ENCODE measurements at places on chromosomes 6 and 20.
A peak's percentile ranks its signal among the peaks of the same experiment; 100 is the strongest.

GRCh38 chr6:170186941-170187668 is 103.8 kb downstream of the DLL1 start:
- no peak for DNase-seq

DNA sequence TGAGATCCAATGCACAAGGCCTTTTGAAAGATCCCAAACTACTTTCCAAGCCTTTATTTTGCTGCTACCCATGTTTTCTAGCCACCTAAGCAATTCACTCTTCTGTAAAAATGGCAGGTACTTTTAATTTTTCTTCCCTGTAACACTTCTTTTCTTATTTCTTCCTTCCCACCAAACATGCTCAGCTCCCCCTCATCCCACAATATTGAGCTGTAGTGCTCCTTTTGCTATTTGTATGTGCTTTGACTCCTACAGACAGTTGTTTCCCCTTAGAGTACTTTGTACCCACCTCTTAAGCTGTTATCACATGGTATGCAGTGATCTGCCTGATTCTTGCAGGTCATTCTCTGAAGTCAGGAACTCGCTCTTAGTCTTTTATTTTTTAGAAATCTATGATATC is 49.3 kb downstream of the QKI start:
- no peak for DNase-seq

DNA sequence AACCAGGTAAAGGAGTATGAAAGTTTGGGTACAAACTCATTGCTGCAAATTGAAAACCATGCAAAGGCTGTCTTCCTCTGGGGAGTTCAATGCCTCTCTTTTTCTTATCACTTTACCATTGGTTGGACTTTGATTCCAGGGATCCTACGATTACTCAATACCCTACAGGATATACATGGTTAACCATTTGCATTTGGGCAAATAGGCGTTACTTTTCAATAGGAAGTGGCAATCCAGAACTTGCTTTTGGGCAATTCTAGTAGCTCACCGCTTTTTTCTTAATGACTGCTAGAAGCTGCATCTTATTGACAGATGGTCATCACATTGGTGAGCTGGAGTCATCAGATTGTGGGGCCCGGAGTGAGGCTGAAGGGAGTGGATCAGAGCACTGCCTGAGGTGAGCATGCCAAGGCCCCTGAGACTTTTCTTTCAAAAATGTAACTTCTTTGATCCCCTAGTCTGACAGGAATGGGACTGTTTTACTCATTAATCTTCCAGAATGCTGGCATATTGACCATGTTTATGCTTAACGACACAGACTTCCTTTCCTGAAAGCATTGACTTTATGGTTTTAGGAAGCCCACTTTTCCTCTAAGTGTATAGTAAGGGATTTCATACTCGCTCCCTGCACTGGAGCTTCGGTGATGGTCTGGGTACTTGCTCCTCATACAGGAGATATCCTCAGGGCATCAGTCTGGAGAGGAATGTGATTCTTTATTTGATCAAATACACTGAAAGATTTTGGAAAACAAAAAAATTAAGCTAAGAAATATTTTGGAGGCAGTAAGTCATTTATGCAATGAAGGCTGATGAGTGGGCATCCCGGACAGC is at the start of gene CCR6:
Gene CCR6 (plus strand): TSS at position 270 of the 831 bp plus-strand sequence. CDS start 13,039 bp downstream, outside the sequence.
- DNase-seq, result no peak

DNA sequence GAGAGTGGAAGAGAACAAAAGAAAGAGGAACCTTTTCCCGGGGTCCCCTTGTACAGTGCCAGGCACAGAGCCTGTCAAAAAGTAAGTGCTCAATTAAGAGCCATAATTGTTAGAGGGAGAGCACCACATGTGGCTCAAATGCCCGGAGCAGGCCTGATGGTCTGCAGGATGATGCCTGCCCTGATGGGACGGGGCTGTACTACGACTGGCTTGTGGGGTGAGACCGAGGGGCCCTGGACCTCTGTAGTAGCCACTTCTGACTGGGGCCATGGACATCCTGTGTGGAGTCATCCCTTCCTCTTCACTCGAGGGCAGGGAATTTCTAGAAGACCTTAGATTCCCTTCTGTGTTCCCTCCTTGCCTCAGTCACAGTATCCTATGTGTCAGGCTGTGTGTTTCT is 47.9 kb downstream of the KCNK5 start:
- no peak for DNase-seq

- DNase-seq, result no peak
These were observed 61.6 kb downstream of the PHACTR2 start for GRCh38 chr6:143739341-143739851.

DNA sequence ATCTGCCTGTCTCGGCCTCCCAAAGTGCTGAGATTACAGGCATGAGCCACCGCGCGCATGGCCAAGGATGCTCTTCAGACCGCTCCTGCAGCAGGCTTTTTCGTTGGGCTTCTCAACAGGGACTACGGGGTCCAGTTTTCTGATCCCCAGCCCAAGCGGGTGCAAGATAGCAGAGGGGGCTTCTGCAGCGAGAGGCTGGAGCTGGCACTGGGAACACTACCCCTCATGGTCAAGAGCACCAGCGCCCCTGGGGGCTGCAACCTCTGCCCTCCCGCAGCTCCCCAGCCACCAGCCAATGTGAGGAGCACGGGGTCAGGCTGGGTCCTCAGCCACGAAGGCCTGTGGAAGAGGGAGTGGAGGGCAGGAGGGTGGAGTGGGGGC is 6.0 kb downstream of the CTSZ start:
- DNase-seq, result no peak

GRCh38 chr20:44646641-44647274 is 4.7 kb downstream of the ADA start:
- DNase-seq, result no peak

- no peak for DNase-seq
These were observed 43.2 kb downstream of the KHDC1L start for GRCh38 chr6:73182021-73182607.

DNA sequence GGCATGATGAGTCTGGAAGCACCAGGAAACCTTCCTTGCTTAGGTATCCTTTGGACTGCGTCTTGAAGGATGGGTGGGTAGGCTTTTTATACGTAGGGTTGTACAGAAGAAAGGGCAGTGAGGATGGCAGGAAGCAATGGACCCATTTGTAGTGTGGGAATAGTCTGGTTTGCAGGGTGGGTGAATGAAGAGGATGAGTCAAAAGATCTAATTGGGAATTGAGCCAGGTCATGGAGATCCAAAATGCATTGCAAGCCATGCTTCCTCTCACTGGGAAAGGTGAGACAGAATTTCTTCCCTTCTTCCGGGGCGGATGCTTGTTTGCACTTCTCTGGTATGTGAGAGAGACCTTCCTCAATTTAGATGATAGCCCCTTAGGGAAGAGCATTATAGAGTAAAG is 10.1 kb upstream of the BTBD3 start:
- DNase-seq, result no peak

DNA sequence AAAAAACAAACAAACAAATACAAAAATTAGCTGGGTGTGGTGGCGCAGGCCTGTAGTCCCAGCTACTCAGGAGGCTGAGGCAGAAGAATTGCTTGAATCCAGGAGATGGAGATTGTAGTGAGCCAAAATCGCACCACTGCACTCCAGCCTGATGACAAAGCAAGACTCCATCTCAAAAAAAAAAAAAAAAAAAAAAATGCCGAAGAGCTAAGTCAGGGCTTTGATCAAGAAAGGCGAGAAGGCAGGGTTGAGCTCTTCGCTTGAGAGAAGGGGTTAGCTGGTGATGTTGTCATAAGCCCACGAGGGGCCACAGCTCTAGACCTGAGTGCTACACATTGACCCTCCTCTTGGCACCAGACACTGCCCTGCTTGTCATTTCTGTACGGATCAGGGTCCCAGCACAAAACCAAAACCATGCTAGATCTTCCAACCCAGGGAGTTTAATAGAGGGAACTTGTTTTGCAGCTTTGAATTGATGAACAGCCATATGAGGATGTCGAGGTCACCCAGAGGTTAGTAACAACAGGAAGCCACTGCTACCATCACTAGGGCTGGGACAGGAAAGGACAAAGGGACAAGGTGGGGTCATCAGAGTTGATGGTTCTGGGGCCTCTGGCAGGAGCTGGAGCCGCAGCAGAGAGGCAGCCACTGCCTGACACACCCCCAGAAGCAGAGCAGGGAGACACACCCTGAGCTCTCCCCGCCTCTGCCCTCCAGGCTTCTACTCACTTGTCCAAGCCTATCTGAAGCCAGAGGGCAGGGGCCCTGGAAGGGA is 122.7 kb downstream of the SNX5 start:
- DNase-seq, result no peak

DNA sequence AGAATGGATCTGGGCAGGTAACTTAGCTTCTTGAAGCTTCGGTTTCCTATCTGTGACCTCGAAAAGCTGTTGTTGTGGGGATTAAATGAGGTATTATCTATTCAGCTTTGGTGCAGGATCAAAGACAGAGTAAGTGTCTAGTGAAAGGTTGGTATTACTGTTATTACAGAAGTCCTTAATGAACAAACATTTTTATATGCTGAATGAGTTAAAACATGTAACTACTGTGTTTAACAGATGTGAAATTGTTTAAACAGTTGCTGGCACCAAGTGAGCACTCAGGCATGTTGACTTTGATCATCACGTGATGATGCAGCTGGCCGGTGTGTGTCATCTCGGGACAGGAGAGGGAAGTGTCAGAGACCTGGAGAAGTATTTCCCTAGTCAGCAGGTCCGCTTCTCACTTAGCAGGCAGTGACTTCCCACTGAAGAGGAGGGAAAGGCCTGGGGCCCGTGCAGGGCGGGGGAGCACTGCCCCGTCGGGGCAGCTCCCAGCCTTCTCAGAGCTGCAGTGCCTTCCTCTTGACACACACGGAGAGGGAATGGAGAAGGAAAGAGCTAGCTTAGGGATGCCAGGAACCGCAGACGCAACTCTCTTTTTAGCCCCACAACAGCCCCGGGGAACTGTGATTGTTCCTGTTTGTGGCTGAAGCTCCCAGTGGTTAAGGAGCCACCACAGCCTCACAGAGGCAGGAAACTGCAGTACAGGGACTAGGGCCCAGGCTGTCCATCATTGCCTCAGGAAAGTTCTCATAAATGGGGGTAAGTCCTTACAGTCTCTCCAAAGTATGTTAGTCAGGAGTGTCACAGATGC is 18.0 kb downstream of the TUBB2A start:
- DNase-seq, result peak; percentile 93

- DNase-seq, result no peak
These were observed 125.8 kb downstream of the NFATC2 start for GRCh38 chr20:51416532-51417249.

DNA sequence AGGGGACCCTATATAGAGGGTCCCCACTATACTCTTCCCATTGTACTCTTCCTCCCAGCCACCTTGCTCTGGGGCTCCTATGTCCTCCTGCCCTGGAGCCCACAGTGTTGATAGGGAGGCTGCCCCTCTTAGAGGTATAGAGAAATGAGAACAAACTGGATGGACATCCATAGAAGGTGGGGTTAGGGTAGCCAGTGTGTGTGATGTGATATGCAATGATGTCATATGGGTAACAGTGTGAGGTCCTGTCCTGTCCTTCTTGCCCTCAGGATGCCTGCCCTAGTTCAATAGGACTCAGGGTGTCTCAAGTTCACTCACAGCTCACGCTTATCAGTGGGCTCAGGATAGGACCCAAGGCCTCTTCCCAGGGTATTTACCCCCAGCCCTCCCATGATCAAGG is 435 bp downstream of the PTCRA start:
- no peak for DNase-seq

DNA sequence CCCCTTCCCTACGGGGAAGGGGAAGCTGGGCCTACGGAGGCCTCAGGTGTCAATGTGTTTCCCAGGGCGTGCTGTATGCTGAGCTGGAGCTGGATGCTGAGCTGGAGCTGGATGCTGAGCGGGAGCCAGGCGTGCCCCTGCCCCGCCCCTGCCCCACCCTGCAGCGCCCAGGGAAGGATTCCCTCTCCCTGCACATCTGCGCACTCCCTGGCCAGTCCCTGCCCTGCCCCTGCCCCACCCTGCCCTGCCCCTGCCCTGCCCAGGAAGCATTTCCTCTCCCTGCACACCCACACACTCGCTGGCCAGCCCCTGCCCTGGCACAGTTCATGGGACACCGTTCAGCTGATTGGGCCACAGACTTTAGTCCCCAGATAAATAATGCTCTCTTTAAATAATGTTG is 196.8 kb downstream of the SMOC2 start:
- no peak for DNase-seq

DNA sequence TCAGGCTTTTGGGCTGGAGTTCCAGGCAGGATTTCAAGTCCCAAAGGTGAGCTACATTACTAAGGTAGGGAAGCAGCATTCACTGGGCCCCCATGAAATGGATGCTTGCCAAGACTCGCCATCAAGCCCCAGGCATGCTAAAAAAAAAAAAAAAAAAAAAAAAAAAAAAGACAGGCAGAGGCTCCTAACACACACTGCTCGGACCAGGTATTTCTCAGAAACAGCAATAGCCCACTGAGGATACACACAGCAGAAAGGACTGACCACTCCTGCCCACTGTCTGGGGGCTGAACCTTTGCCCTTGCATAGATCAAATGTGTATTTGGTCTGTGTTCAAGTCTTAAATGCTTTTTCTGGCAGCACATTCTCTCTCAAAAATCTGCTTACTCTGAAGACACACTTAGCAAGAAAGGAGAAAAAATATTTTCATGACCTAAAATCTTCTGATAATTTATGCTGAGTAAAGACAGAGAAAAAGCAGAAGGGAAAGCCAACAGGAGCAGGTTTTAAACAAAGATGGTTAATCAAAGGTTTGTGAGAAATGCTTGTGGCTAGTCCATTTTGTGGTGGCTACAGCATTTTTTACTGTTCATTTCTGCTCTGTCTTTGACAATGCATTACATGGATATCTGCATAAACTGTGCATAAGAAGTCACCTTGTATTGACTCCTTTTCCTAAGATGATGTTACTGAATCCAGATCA is 37.9 kb upstream of the BEND6 start:
- DNase-seq, result no peak

GRCh38 chr6:138393871-138394783 is 9.9 kb upstream of the HEBP2 start:
- no peak for DNase-seq

DNA sequence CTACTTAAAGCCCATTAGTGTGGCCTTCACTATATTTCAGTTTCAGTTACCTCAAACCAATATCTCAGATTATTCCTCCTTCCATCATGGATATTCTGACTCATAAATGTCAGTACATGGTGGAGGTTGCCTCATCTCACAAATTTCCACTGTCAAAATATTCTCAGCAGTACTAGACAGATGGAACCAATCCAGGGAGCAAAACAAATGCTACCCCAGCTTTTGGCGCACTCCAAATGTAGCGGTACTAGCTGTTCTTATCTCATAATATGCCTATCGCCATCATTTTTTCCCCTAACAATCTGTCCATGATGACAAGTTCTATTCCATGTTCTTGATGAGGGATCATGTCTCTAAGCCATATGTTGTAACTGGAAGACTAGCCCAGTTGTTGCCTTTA is 1026.1 kb downstream of the KIF16B start:
- no peak for DNase-seq

- DNase-seq, result no peak
These were observed 25.1 kb downstream of the RRAGD start for GRCh38 chr6:89386917-89387491.

- DNase-seq, result no peak
These were observed 84.4 kb downstream of the SLX4IP start for GRCh38 chr20:10519361-10520046.

- no peak for DNase-seq
These were observed 42.6 kb upstream of the KHDRBS2 start for GRCh38 chr6:62328607-62329006.

DNA sequence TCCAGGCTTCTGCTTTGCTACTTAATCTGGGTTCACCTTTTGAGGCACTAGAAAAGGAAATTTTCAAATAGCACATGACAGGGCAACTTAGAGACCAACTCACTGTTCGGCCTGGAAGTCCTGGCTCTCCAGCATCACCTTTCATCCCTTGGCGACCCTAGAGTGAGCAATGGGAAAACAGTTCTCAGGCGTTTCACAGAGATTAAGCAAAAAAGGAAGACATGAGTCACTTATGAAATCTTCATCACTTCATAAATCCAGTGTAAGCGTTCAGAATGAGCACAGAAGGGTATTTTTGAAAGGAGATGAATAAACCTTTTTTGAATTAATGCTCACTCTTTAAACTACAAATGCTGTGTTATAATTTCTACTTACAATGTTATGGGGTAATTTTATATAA is 104.0 kb downstream of the COL12A1 start:
- DNase-seq, result no peak
